ENCODE measurements at places on chromosomes 2 and 18.

DNA sequence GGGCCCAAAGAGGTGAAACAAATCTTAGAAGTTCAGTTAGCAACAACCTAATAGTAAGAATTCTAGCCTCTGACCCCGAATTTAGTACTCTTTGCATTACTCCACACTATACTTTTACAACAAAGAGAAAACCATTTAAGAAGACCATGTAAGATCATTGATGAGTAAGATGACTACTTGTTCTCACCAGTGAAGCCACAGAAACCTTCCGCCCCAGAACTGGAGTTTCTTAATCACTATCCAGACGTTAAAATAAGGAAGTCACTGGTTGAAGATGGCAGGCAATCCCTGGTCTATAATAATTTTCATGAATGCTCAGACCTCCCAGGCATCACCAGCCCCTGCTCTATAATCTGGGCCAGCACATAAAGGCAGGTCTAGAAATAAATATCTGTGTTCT lies 95.0 kb downstream of the TMEM163 start:
- DNase-seq, result no peak

DNA sequence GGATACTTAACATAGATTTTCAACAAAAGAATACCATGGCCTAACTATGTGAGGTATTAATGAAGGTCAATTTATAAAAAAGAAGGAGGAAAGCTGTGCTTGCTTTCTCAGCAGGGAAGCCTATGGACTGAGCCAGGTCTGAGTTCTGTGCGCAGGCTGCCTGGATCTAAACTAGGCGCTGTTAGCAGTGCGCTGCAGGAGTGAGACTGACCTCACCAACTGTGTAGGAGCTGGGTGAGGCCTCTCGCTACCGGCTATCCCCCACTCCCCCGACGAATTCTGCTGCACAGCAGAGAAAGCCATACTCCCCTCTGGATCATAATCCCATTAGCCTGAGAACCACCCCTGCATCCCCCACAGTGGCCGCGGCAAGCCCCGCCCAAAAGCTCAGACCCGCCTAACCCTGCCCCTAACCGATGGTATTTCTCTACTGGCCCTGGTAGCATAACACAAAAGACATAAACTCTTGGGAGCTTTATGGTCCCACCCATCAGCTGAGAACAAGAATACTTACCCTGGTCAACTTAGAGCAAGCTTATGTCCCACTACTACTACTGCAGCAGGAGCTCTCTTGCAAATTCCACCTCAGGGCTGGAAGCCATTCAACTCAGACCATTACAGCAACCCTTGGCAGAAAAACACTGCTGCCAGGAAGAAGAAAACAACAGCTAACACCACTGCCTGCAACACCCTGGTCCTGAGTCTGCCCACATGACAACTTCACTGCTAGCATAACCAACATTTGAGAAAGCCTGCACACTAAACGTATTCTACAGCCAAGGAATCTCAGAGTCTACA lies 28.0 kb downstream of the SULT1C2 start:
- DNase-seq, result no peak

- DNase-seq, result no peak
Measured at GRCh38 chr18:41390309-41390708, 564.7 kb upstream of the PIK3C3 start.

GRCh38 chr18:63195326-63196159 lies 124.0 kb downstream of the BCL2 start:
- DNase-seq, result no peak

DNA sequence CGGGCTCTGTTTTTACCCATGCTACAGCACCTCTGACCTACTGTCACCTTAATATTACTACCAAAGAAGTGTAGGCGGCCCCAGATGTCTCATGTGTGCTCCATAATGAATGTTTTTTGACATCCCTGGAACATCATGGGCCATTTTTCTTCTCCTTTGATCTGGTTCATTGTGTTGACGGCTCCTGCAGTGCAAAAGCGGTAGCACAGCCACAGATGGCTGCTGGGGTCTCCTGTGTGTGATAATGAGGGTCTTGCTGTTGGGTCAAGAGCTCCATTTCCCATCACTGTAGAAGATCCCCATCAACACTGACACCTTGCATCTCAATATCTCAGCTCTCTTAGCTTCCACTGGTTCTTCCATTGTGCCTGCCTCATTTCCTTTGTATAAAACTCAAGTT lies 95.0 kb downstream of the CDH20 start:
- DNase-seq, result no peak

DNA sequence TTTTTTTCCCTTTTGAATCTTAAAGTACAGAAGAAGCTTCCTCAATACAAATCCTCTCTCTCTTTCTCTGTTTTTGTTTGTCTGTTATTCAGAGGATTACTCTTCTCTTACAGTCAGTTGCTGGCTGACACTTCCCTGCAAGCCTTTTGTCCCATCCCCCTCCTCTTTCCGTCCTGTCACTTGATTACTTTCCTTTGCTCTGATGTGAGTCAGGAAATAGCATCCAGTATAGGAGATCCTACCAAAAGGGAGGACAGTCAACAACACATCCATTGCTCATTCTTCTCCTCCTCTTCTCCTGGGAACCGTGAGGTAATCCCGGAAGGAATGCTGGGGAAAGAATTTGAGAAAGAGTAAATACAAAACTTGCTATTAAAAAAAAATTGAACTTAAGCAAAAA lies 79.3 kb upstream of the SCN7A start:
- no peak for DNase-seq

DNA sequence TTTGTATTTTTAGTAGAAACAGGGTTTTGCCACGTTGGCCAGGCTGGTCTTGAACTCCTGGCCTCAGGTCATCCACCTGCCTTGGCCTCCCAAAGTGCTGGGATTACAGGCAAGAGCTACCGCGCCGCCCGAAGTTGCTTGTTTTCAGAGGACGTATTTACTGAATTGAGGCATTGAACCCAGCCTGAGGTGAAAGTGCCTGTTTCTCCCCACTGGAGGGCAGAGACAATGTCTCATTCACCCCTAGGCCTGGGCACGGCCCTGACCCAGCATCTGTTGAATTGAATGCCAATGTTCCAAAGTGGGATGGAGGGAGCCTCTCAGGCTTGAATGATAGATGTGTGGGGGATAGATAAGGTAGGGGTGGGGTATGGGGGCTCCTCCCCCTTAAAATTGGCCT lies 4.5 kb upstream of the TMBIM1 start:
- DNase-seq, result no peak

DNA sequence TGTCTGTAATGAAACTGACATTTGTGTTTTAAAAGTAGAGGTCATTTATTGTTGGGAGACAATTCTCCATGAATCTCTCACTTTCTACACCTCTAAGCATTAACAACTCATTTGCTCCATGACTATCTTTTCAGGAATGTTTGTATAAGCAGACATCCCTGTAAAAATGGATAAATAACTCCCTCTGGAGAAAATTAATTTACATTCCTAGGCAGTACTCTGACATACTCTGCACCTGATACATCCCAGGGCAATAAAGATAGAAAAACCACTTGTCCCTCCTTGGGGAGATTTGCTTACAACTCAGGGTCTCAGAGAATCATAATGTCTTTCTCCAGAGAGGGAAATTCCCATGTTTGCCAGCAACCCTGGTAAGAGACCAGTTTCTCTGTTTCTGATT lies 1037.7 kb upstream of the SLC39A10 start:
- no peak for DNase-seq

- DNase-seq, result no peak
Measured at GRCh38 chr2:24959761-24960160, 12.0 kb downstream of the DNAJC27 start.

- DNase-seq, result no peak
Measured at GRCh38 chr2:31957354-31958139, 53.3 kb downstream of the MEMO1 start.

- DNase-seq, result no peak
Measured at GRCh38 chr2:203225423-203226039, 13.3 kb upstream of the CYP20A1 start.

DNA sequence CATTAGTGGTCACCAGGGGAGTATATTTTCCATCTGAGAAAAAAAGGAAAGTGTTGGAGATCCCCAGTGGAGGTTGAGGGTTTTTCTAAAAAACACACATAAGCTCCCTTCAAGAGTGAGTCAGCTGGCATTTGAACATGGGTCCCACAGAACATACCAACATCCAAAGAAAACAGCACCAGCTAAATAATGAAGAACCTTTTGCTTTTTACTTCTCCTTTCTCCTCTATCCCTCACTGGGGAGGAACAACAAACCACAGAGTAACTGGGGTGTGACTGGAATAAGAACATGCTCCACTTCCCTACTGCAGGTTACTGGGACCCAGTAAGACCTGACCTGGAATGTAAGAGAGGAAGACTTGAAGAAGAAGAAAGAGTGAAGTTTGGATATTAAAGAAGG lies 56.5 kb upstream of the RAPH1 start:
- DNase-seq, result no peak

GRCh38 chr2:166775176-166775575 lies 113.1 kb upstream of the XIRP2 start:
- no peak for DNase-seq

DNA sequence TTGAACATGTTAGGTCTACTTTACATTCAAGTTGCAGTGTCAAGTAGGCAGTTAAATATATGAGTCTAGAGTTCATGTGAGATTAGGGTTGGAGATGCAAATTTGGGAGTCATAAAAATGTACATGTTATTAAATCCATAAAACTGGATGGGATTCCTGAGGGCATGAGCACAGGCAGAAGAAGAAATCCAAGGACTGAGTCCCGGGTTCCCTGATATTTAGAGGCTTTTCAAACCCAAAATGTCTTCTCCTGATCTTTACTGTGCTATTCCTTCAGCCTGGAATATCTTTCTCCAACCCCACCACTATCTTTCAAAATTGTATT lies 23.3 kb upstream of the EXOC6B start:
- no peak for DNase-seq
